ENCODE measurements at places on chromosomes 4 and X. TPM values are rescaled to one million over a fixed set of nuclear protein-coding genes. Genes with fewer than 3 reads are reported as not detected.

F8A3 gene
- total RNA-seq: 5.5 TPM

IL2RG gene
- total RNA-seq: 0.94 TPM

FAT4 gene
- 6.6 TPM for total RNA-seq

WDR17 gene
- 4.4 TPM for total RNA-seq

GPR50 gene
- total RNA-seq: 12.0 TPM
